ENCODE measurements at places on chromosomes 7 and 10.

DNA sequence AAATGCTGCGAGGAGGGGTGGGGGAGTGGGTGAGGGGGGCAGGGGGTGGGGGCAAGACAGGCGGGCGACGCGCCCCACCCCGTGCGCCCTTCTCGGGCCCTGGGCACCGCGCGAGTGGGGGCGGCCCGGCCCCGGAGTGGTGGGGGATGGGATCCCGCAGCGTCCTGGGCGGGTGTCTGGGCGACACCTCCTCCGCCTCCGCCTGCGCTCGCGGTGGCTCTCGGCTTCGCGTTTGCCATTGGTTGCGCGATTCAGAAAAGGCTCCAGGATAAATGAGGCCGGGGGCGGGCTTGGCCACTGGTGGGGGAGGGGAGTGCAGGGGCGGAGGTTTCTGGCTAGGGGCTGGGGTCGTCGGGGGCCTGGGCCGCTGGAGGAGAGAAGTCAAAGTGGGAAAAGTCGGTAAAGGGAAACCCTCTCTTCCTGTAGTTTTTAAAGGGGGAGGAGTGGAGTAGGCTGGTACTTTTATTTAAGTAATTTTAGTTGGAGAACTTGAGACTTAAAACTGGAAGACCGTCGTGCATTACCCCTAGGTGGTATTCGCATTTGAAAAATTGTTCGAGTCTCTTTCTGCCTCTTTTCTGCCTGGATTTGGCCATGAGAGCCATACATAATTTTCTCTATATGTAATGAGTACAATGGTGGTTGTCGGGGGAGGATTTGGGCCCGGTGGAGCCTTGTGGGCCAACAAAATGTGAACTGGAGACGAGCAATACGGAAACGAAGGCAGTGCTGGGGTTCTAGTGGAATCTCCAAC lies 992 bp upstream of the IGF2BP3 start:
- no peak for DNase-seq

- no peak for DNase-seq
Measured at GRCh38 chr10:116715839-116716377, 26.5 kb downstream of the HSPA12A start.

- DNase-seq: no peak
Measured at GRCh38 chr7:102205915-102206314, 80.8 kb upstream of the SH2B2 start.

GRCh38 chr7:36881233-36881874 lies 157.1 kb upstream of the AOAH start:
- no peak for DNase-seq

GRCh38 chr10:124415210-124415609 lies 3.5 kb downstream of the OAT start:
- no peak for DNase-seq

GRCh38 chr10:79159785-79160184 lies 91.0 kb downstream of the ZMIZ1 start:
- DNase-seq: no peak

DNA sequence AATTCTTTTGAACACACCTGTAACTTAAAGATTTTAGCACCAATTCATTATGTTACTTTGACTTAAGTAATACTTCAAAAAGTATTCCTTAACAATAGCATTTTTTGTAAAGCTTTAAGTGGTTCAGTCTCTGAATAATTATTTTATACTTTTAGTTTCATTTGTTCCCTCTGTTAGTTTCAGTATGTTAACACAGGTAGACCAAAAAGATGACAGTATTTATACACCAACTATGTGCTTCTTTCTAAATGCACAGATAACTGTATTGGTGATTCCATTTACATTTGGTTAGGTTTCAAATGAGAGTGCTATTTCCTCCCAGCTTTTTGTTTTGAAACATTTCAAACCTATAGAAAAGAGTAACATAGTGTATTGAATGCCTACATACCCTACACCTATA lies 14.0 kb downstream of the RALA start:
- DNase-seq: no peak

- DNase-seq: no peak
Measured at GRCh38 chr7:34371922-34372321, 286.1 kb upstream of the NPSR1 start.

DNA sequence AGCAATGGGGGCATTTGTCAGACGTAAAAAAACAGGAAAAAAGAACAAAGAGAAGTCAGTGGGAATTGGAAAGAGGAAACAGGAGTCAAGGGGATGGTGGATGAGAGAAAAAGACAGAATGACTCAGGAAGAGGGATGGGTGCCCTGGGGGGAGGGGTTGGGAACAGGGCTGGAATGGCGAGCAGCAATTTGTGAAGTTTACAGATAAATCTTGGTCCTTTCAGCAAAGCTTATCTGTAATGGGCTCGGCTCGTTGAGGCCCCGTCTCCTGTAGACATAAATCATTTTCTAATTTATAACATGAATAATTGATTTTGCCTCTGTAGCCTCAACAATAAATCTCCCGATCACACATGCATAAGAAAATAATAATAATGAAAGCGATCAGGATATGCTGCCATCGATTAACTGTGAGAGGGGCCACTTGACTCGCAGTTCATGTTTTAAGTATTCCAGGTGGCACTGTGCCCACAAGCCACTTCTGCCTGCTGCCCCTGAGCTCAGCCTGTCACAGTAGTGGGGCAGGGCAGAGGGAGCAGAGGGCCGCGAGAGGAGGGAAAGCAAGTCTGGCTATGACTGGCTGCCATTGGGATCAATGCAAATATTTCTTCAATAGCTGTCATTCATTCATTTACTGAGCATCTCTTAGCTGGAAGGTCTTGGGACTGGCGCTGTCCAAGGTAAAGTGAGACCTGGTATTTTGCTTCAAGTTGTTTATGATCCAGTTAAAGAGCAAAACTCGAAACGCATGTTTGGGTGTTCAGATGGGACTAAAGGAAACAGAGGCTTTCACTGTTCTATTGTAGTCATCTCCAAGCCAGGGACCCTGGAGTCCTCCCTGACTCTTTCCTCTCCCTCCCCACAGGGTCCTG lies 47.4 kb upstream of the R3HCC1L start:
- DNase-seq: no peak

DNA sequence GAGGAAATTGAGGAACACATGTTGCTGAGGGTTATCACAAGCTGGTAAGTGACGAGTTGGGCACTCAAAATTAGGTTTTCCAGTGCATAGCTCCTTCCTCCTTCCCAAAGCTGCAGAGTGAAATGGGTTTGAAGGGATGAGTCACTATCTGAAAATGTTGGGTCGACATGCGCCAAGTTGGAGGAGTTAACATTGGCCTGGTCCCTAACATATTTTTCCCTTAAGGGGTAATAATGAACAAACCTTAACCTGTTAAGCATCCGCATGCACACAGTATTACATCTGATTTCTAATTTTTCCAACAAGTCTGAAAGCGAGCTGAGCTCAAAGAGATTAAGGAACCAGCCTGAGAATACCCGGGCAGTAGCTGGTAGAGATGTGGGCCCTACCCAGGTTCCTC lies 20.7 kb upstream of the TECTB start:
- no peak for DNase-seq

- peak; percentile 71 for DNase-seq
Measured at GRCh38 chr10:97914837-97915211, 65.2 kb downstream of the GOLGA7B start.

GRCh38 chr10:33749067-33749735 lies 414.7 kb upstream of the NRP1 start:
- no peak for DNase-seq

GRCh38 chr7:22860337-22860736 lies 37.7 kb upstream of the TOMM7 start:
- DNase-seq: no peak

DNA sequence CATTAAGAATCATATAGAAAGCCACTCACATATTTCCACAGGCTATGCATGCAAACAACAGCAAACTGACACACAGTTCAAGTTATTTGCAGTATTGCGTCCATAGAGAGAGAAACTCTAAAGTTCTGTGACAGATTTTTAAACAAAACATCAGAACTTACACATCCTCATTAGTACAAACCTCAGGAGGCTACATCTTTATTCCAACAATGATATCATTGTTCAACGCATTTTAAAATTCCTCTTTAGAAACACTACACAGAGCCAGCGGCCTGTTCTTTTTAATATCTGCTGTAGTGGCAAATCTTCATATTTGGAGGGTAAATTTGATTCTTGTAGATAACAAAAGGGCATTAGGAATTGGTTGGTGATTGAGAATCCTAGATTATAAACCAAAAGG lies 55.9 kb upstream of the NFE2L3 start:
- DNase-seq: no peak

- no peak for DNase-seq
Measured at GRCh38 chr7:67786021-67786420, 789.4 kb downstream of the TYW1 start.

GRCh38 chr10:78214955-78215354 lies 181.3 kb downstream of the RPS24 start:
- no peak for DNase-seq

- DNase-seq: no peak
Measured at GRCh38 chr7:27693794-27694193, 31.1 kb upstream of the HIBADH start.

GRCh38 chr7:69676247-69676646 lies 78.0 kb downstream of the AUTS2 start:
- no peak for DNase-seq

DNA sequence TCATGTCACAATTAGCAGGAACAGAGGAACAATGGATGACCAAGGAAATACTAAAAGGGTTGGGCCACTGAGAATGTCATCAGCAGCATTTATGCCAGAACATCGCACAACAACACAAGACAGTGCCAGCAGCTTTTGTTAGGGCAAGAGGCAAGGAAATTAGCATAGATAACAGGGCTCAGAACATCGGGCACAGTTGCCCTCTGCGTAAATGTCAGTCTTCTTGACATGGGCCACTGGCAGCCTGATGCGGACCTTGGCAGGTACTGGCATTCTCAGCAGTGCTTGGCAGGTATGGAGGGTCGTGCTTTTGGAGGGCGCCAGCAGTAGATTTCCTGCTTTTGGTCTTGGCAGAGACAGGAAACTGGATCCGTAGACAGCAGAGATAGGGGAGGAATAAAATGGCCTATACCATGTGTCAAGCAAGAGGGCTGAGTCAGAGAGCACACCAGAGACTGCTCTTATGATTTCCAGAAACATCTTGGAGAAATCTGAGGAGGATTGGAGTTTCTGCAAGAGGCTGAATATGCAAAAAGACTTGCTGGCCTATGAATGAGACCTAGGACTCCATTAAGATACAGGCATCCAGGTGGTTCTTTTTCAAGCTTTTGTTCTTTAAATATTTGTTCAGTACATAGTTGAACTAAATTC lies 371.5 kb upstream of the MTPN start:
- DNase-seq: no peak
